Left renal pelvis (tissue), 4 donors: ENCODE measurements at places on chromosomes 11 and 22. TPM values are rescaled to one million over a fixed set of nuclear protein-coding genes. Genes with fewer than 3 reads are reported as not detected.

Gene RFPL3
- not detected for polyA plus RNA-seq

Gene CREB3L1
- 18.8 TPM for polyA plus RNA-seq

Gene DPP3
- polyA plus RNA-seq: 18.5 TPM

Gene RAG2
- 0.30 TPM for polyA plus RNA-seq

Gene SUSD2
- polyA plus RNA-seq: 13.1 TPM

Gene DEPDC7
- 4.6 TPM for polyA plus RNA-seq

GRCh38 chr11:31620434-31620833, 110.9 kb downstream of the ELP4 start:
- no peak for DNase-seq

GRCh38 chr11:31655483-31655882, 145.9 kb downstream of the ELP4 start:
- DNase-seq: no peak

GRCh38 chr11:64722141-64723065, 594 bp downstream of the NRXN2 start:
- DNase-seq: no peak

GRCh38 chr22:17842386-17842785, 68.1 kb upstream of the BID start:
- no peak for DNase-seq

- no peak for DNase-seq
These were observed 90.8 kb upstream of the KCNQ1OT1 start for GRCh38 chr11:2790568-2790921.

GRCh38 chr11:76147106-76147740, 59.1 kb downstream of the WNT11 start:
- DNase-seq: no peak

- no peak for DNase-seq
These were observed 21.6 kb downstream of the RTN4R start for GRCh38 chr22:20246368-20247009.

DNA sequence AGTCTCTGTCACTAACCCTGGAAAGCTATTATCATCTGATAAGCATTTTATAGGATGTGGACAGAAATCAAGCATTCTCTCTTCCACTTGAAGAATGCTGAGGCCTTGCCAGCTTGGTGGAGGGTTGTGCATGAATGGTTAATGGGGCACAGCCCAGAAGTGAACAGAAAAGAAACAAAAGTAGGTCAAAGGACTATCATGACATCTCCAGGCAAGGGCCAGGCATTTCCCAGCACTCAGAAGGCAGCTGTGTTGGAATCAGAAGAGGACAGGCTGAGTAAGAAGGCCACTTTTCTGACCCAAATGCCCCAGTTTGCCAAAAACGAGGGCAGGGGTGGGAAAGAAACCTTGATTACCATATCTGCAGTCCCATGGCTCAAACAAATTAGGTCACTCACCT, 12.4 kb downstream of the TENM4 start:
- DNase-seq: no peak
